ENCODE measurements at places on chromosomes 4 and X.

DNA sequence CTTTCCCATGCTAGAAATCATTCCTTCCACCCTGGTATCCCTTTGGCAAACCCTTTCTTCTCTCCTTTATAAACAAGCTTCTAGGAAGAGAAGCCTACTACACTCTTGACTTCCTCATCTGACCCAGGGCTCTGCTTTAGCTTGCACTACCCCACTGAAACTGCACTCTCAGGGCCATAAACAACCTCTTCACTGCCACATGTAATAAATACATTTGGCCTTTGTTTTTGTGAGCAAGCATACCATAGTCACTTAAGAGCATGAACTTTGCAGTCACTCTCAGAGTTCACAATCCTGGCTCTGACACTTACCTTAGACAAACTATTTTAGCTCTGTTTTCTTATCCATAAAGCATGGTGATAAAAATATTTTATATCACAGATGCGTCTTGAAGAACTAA lies 50.7 kb upstream of the USP38 start:
- DNase-seq = no peak

DNA sequence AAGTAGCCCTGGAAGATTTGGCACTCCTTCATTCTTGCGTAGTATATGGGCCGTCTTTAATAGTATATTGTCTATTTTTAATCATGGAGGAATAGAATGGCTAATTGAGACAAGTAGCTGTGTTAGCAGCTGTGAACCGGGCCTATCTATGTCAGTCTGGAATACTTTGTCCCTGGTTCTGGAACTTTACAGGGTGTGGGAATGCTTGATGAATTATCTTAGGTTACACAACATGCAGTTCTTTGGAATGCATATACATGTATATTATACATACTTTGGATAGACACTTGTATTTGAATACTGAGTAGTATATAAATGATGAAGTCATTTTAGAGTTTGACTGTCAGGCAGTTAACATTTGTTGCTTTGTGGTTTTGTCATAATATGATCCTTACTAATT lies 37.4 kb downstream of the PDLIM5 start:
- DNase-seq = no peak

GRCh38 chr4:137661693-137662092 lies 129.4 kb upstream of the PCDH18 start:
- no peak for DNase-seq

- no peak for DNase-seq
Observed at GRCh38 chrX:70478526-70479245, 34.1 kb downstream of the DLG3 start.

Measured in activated CD4-positive, alpha-beta T cell treated with anti-CD3 and anti-CD28 coated beads, Interleukin-10, Interleukin-2, amounts not matched to agents 100 ng/mL and 50 ng/mL, durations not matched to agents 16 hours and 8 hours (primary cell).